ENCODE measurements at places on chromosomes 7 and 10.

- DNase-seq = no peak
These were observed 78.6 kb upstream of the ARMC3 start for GRCh38 chr10:22849077-22849805.

DNA sequence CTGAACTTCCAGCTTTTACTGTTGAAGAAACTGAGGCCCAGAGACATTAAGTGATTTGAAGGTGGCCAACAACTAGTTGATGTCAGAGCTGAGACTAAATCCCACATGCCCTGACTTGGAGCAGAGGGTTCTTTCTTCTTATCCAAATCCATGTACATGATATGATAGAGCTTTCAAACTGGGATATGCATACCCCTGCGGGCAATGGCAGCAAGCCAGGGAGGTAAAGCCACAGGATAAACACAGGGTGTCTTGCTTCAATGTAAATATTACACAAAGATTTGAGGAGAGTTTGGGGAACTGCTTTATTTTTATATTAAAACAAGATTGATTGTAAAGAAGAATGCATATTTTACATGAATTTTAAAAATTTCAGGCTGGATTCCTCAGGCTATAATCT lies 2.3 kb upstream of the LRRC72 start:
- DNase-seq = no peak

GRCh38 chr7:55642266-55642665 lies 70.0 kb upstream of the VOPP1 start:
- no peak for DNase-seq

DNA sequence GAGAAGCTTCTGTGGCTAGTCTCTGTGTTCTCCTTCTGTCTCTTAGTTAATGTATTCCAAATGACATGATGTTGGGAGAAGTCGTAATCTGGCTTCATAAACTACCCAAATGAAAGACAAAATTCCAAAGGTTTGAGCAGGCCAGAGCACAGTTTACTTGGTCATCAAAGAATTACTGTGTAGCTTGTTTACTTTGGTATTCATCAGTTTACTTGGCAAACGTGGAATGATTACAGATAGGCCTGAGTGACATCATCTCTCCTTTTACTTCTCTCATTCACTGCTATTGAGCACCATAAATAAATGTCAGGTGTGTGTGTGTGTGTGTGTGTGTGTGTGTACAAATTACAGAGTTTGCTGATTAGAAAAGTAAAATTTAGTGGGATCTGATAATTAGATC lies 327.3 kb downstream of the PHTF2 start:
- no peak for DNase-seq

- no peak for DNase-seq
These were observed 34.3 kb upstream of the ADAM12 start for GRCh38 chr10:126422567-126422966.

DNA sequence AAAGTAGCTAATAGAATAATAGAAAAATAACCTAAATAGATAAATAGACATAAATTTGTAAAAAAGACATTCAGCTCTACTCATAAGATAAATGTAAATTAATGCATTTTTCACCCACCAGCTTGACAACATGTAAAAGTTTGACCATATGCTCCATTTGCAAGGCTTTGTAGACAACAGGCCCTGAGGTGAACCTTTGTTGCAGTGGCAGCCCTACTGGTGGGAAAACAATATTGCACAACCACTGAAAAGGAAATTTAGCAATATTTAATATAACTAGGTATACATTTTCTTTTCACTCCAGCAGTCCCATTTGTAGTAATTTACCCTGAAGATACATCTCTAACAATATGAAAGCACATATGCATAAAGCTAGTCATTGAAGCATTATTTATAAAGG lies 39.0 kb upstream of the ADRA2A start:
- no peak for DNase-seq

GRCh38 chr10:484441-484924 lies 205.0 kb downstream of the DIP2C start:
- peak; percentile 22 for DNase-seq

DNA sequence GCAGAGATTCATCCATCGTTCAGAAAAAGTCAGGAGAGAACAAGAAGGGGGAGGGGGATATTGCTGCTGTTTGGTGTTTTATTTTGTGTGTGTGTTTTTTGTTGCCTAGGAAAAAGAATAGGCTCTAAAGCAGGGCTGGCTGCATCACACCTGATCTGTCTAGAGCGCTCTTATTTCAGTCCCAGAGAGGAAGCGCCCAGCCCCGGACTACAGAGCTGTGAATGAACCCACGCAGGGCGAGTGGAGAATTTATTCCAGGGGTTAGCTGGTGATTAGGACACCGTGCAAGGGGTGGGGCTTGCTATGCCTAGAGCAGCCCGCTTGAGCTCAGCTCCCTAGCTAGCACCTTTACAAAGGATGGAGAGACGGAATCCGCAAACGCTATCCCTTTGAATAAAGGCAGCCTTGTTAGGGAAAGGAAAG lies 621 bp upstream of the FAM13C start:
- no peak for DNase-seq

DNA sequence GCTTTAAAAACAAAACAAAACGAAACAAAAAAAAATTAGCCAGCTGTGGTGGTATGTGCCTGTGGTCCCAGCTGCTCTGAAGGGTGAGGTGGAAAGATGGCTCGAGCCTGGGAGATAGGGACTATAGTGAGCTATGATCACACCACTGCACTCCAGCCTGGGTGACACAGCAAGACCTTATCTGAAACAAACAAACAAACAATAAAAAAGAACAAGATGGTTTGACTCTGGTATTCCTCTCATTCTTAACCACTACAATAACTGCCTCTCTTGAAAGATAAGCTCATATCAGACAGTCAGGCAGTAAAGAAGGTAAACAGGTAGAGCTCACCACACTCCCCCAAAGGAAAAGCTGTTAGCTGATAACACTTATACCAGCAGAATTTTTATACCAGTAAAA lies 14.1 kb upstream of the DUSP5 start:
- no peak for DNase-seq

GRCh38 chr7:30281791-30282190 lies 2.6 kb upstream of the ZNRF2 start:
- no peak for DNase-seq

DNA sequence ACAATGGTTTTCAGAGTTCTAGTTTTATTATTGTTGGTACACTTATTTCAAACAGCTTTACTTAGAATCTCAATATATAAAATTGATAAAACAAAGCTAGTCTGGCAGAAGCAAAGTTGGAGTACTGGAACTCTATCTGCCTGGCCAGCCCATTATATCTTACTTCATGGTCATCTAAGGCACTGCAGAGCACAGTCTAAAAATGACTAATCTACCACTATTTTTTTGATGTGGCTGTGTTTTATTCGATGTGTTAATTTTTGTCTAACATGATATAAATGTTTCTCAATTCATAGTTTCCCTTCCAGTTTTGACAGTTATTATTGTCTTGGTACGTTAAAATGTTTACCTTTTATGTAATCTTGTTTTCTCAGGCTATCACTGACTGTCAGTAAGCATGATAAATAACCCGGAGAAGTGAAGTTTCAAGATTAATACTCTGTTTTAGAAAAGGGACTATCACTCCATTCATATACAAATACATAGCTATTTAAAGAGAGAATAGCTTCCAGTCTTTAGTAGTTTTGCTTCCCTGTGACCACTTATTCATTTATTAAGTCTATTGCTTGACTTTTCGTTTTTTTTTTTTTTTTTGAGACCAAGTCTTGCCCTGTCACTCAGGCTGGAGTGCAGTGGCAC lies 60.6 kb upstream of the CSTF2T start:
- no peak for DNase-seq

DNA sequence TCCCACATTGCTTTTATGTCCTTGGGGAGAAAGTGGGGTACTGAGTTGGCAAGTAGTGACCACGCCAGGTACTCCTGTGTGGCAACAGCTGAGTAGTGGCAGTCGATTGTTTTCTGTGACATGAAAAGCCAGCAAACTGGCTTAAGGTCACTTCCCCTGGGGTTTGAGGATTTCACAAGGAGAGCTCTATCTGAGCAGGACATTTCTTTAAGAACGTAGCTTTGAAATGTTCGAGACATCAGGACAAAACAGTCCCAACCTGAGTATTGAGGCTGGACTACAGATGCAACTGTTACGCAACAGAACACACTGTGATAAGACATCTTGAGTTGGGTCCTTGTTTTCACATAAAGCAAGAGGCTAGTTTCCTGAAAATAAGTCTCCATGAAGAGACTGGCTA lies 146.7 kb upstream of the KLF14 start:
- no peak for DNase-seq

DNA sequence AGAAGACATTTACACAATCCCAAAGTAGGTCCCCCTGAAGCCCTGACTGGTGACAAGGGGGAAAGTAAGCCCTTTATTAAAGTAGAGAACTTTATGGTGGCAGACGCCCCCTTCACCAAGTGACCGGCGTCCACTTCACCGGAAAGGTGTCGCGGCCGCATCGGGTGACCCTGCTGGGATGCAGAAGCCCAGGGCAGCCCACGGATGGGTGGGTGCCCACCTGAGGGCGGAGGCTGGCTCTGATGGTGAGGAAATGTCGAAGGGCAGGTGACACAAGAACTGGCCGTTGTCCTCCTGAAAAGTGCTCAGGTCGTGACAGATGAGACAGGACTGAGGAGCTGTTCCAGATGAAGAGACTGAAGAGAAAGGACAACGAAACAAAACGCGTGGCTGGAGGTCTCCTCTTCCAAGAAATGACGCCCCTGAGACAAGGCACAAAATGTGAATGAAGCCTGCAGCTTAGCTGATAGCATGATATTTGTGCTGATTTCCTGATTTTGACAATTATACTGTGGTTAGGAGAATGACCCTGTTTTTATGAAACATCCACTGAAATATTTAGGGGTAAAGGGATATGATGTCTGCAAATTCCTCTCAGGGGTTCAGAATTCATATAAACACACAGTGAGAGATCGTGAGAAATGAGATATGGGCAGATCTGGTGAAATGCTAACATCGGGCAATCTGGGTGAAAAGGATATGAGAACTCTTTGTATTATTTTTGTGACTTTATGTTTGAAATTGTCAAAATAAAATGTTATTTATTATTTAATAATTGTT lies 123.9 kb downstream of the PRKAG2 start:
- DNase-seq = no peak

GRCh38 chr7:22841954-22842353 lies 19.3 kb upstream of the TOMM7 start:
- DNase-seq = no peak

DNA sequence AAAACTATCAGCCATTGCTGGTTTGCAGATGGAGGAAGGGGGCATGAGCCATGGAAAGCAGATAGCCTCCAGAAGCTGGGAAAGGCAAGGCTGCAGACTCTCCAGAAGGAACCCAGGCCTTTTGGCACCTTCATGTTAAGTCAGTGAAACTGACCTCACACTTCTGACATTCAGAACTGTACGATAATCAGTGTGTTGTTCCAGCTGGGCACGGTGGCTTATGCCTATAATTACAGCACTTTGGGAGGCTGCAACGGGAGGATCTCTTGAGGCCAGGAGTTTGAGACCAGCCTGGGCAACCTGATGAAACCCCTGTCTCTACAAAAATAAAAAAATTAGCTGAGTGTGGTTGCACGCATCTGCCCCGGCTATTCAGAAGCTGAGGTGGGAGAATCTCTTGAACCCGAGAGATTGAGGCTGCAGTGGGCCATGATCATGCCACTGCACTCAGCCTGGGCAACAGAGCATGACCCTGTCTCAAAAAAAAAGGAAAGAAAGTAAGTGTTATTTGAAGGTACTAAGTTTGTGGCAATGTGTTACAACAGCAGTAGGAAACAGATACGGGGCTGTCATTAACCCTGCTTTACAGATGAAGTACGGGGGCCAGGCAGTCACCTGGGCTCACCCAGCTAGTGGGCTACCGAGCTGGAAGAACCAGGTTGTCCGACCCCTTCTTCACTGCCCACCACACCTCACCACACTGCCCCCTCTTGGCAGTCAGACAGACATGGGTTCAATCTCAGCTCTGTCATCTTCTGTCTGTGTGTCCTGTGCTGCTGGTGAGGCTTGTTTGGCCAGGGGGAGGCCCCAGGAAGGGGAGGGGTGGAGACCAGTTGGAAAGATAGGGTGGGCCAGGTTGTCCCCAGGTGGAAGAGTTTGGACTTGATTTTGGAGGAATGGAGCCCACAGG lies 18.3 kb downstream of the CHST3 start:
- DNase-seq = no peak

- DNase-seq = no peak
These were observed 95.1 kb upstream of the FZD1 start for GRCh38 chr7:91168871-91169829.

DNA sequence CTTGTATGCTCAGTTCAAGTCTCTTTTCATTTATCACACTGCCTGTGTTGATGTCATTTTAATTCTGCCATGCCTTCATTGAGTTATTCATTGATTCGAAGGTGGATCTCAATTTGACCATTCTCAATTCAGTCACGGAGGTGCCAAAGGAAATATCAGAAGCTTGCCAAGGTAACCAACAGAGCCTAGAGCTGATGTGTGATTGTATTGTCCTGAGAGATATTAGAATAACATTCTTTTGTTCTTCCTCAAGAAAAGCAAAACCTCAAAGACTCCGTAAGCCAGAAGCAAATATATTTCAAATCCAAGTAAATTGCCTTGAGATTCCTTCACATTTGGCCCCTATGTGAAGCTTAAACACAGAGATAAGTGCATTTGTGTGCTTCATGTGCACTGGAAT lies 345.3 kb downstream of the CXCL12 start:
- DNase-seq = no peak

DNA sequence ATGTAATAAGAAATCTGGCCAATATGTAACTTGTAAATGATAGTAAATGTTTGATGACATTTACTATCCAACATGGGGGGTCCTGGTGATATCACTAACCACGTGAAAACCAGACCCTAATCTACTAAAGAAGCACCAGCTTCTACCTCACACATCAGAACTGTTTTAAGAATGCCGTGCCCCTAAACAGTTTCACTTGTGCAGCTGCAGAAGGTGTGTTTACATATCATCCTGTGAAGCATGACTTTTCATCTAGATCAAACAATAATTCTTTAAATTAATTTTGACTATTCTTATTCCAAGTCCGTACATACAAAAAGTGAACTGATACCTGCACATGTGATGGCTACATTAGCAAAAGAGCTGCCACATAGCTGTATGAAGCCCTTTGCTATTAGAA lies 61.0 kb downstream of the STEAP1B start:
- DNase-seq = no peak

- no peak for DNase-seq
These were observed 757.9 kb downstream of the GRID1 start for GRCh38 chr10:85608706-85609105.

- DNase-seq = peak; percentile 29
These were observed at the start of gene FGL2 for GRCh38 chr7:77199013-77199966. FGL2 (minus strand) TSS chr7:77199819; CDS start chr7:77199793, 26 bp downstream.
